Activated naive CD4-positive, alpha-beta T cell treated with anti-CD3 and anti-CD28 coated beads for 36 hours (primary cell): ENCODE measurements at places on chromosomes 1 and 21.

DNA sequence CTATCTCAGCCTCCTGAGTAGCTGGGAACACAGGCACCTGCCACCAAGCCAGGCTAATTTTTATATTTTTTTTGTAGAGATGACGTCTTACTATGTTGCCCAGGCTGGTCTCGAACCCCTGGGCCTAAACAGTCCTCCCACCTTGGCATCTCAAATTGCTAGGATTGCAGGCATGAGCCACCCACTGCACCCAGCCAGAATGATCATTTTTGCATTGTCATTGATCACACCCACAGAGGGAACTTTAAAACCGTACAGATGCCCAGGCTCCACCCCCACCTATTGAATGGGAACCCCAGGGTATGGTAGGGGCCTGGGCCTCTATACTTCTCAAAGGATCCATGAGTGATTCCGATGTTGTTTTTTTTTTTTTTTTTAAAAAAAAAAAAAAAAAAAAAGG is 36.7 kb downstream of the ETNK2 start:
- DNase-seq: no peak

DNA sequence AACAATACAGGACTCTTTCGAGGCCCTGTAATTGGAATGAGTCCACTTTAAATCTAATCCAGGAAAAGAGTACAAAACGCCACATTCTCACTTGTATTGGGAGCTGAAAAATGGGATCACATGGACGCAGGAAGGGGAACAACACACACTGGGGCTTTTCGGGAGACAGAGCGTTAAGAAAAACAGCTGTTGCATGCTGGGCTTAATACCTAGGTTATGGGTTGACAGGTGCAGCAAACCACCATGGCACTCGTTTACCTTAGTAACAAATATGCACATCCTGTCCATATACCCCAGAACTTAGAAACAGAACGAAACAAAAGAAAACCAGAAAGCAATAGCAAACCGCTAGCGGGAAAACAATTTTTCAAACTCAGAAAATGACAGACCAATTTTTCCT is 1532.7 kb upstream of the TPTE start:
- no peak for DNase-seq

- DNase-seq: no peak
Observed at GRCh38 chr1:244768186-244768585, 67.3 kb upstream of the COX20 start.

- DNase-seq: no peak
Observed at GRCh38 chr1:156773607-156774006, 6.3 kb downstream of the PRCC start.

DNA sequence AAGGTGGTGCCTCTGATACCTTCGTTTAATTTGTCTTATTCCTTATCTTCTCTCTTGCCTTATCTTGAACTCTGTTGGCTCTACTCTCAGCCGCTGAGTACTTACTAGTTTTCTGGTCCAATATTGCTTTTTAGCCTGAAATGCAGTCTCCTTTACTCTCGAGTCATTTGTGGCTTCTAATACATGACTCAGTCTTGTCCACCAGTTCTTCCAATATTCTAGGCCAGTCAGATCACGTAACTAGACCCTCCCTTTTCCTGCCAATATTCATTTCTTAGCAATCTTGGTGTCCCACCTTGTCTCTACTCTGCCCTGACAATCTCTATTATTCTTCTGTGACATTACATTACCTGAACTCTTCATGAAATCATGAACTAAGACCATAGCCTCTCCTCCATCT is 555.8 kb downstream of the DPYD start:
- DNase-seq: no peak

- no peak for DNase-seq
Observed at GRCh38 chr1:169133801-169134502, 27.5 kb downstream of the ATP1B1 start.

GRCh38 chr1:4171480-4172450 is 271.7 kb upstream of the C1orf174 start:
- DNase-seq: no peak

DNA sequence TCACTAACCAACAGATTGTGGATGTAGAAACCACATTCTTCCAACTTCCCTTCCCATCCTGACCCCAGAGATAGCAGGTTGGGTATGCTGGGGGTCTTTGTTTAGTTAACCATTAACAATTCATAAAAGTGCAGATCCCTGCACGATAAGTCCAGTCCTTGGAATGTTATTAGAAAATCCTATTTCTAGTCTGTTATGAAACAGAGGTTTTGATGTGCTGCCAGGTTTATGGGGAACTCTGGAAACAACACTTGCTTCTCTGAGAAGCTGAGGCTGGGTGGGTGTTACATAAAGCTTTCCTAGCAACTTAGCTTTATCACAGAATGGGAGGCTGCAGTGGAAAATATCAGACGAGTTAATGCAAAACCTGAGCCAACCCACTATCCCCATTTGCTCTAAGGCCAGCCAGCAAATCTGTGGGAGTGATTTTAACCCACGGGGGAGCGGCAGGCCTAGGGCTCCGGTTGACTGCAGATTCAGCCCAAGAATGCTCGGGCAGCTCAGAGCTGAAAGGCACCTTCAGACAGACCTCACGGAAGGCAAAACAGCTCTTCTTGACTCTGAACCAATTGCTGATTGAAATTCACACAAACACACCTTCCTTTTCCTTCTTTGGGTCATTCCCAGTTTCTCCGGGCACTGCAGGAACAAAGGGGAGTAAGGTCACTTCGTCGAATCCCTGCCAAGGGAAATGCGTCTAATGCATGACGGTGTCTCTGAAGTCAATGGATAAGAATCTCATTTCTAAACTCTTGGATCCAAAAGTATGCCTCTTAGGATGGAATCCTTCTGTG is 111.7 kb upstream of the IRF2BP2 start:
- no peak for DNase-seq

DNA sequence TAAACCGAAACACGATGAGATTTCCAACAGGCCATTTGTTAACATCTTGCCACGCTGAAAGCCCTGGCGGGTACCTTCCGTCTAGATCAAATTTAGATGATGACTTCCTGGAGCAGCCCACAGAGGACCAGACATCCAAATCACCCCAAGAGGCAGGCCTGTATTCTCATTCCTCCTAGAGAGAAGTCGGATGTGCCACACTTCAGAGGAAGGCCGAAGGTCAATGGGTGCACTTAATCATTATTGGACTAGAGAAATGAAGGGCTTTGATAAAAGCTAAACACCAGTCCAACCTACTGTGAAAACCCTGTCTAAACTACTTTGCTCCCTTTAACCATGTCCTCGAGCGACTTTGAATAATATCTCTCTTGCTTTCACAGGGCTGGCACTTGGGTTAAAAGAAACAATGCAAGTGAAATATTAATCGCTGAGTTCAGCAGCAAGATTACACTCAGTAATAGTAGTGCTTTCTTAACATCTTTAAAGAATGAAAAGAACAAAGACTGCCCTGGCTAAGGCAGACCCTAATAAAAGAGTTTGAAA is 76.5 kb downstream of the BCAR3 start:
- DNase-seq: no peak

GRCh38 chr1:198007687-198008607 is 90.8 kb downstream of the LHX9 start:
- DNase-seq: no peak

GRCh38 chr1:185699874-185700273 is 34.3 kb upstream of the HMCN1 start:
- no peak for DNase-seq

DNA sequence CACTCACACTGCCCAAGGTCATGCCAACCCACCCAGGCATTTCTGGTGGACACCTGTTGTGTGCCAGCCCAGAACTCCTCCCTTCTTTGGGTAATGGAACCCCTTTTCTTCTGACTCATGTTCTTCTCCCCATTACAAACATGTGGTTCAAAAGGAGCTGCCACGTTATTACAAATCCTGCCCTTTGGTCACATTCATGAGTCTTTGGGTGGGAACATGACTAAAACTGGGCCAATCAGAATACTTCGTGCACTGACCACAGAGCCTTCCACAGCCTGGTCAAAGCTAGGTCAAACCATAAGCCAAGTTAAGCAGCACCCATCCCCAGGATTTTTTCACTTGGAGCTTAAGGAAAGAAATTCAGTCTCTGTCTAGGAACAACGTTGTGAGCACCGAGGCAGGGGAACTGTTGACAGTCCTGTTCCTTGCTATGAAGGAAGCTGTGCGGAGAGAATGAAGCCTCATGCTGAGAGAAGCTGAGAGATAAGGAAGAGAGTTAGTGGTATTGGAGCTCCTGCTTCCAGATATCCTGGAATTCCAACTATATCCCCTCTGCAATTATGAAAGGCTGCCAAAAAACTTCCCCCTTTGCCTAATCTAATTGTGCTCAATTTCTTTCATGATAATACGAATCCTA is 46.8 kb upstream of the DIPK1A start:
- no peak for DNase-seq

GRCh38 chr1:94721240-94721639 is 98.9 kb upstream of the SLC44A3 start:
- no peak for DNase-seq

GRCh38 chr1:27878787-27879335 is 6.5 kb downstream of the THEMIS2 start:
- DNase-seq: no peak

GRCh38 chr1:64757213-64757612 is 12.3 kb downstream of the RAVER2 start:
- DNase-seq: no peak

DNA sequence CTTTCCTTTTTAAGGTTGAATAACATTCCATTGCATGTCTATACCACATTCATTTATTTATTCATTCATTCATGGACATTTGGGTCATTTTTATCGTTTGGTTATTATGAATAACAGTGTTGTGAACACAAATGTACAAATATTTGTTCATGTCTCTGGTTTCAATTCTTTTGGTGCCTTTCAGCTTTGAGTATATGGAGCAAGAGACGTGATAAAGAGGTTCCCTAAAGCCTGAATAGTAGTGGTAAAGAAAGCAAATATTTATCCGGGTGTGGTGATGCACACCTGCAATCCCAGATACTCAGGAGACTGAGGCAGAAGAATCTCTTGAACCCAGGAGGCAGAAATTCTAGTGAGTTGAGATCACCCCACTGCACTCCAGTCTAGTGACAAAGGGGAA is 5.3 kb upstream of the RLF start:
- no peak for DNase-seq

DNA sequence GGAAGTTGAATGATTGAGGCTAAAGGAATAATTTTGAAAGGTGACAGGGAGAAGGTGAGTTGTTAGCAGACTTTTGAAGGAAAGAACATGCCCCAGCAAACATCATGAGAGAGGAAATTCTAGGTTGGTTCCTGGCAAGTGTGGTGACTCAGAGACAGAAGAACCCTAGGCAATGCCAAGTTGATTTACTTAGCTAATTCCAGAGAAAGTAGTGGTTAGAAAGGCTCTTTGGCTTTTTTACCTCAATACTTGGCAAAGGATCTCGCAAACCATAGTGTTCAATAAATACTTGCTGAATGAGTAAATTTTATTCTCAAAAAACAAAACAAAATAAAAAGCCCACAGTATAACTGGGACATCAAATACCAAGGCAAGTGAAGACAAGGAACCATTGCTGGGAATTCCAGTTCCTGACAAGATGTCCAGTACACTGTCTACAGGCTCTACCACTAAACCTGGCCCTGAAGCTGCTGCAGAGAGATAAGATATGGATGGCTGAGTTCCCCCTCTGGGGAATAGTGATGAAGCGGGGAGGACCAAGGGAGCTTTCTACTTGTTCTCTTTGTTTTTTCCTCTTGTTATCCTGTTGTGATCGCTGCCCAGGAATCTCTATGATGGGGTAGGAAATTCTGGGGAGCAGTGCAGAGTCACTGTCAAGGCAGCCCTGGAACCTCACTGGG is 48.2 kb downstream of the IL12RB2 start:
- DNase-seq: no peak

DNA sequence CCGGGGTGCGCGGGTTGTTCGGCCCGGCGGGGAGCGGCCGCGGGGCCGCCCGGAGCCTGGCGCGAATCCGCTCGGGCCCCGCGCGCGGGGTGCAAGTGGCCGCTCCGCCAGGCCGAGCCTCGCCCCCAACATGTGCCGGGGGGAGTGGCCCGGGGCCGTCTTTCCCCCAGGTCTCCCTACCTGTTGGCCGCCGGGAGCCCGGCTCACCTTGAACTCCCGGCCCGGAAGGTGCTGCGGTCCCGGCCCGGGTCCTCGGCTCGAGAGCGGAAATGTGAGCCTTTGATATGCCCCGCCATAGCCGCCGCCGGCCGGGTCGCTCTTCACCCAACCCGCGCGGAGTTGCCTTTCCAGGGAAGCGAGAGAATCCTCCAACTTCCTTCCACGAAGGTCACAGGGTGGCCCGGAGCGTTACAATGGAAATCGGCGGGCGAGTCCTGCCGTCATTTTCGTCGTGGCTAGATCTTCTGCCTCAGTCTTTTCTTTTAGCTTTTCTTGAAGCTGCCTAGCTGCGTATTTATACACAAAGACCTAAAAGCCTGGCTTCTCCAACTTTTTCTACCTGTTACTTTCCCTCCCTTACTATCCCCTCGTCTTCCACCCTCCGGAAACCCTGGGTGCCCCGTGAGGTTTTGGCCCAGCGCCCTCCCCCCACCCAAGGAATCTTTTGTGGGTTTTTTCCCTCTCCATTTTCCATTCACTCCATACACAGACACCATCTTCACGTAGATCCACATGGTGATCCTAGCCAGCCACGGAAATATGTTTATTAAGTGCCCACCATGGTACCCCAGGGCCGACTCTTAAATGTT is 867 bp downstream of the PTGFRN start:
- peak; percentile 66 for DNase-seq

DNA sequence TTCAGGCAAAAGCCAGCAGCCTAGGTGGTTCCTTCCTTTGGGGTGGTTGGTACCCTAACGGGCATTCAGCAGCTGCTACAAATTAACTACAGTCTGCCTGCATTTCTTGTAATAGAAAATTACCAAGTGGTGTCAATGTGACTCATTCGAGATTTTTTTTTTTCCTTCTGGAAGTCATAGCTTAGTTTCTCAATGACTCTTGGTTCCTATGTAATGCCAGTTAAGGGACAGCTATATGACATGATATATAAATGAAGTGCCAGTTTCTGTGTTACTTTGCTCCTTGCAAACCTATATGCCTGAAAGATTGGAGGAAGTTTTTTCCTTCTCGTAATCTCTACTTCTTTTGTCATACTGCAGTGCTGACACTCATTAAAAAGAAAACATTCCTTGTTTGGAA is 2.6 kb downstream of the MGST3 start:
- peak; percentile 8 for DNase-seq

DNA sequence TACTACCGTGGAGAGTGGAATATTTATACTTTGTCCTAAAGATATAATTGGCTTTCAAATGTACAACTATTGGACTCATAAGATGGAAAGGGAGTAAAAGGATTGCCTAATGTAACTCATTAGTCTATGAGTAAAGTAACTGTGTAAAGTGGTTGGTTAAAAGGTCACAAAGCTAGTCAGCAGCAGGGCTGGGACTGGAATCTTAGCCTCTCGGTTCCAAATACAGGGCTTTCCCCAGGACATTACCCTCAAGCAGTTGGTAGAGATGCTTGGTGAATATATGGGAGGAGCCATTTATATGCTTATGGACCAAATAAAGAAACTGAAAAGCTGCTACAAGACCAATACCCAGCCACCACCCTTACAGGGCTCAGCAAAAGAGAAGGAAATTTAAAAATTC is 283.7 kb downstream of the HLX start:
- DNase-seq: no peak
